ENCODE measurements at places on chromosomes 12 and 14.

DNA sequence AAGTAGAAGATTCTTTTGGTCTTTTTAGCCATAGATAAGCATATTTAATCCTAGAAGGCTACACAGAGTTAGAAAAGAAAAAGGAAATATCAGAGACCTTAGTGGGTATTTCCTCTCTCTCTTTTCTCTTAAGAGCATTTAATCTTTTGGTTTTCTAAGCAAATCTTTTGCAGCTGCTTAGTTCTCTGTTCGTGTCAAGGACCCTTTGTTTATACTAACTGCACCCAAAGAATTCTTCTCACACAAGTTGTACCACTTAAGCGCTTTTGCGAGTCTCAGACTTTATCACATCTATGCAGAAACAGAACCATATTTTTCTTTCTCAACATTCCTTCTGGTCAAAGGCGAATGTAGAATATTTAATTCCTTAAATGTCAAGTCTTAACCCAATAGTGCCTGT lies 17.9 kb upstream of the NID2 start:
- DNase-seq = no peak

DNA sequence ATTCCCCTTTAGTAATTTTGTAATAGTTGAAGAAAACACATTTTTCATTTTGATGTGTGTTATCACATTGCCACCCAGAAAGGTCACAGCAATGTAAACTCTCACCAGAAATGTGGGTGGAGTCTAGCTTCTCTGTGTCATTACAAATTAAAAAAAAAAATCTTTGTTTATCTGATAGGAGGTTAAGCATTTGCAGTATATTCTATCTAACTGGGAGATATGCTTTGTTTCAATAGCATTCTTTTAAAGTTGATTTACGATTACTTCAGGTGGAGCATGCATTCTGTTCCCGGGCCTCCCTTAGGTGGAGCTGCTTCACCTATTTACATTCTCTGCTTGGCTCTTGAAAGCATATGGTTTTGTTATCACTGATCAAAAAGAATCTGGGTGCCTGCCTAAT lies 7.8 kb downstream of the ADIPOR2 start:
- no peak for DNase-seq

DNA sequence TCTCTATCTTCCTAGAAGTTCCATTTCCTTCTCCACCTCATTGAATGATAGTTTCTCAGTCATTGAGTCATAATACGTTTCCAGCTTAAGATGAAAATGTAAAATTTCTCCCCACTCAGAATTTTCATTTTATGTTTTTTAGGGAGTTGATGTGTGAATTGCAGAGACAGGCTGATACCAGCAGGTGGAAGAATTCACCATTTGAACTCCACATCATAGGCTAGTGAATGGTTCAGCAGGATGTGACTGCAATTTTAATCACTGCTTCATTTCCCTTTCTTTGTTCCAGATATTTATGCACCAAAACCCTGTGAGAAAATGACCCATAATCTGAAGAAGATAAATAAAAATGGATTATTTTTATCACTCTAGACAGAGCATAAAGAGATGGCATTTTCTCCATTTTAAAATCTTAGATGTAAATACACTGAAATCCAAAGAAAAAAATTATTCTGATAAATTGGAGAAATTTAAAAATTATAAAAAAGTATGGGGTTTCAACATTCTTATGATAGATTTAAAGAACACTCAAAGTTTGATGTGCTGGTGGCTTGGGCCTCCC lies 10.6 kb upstream of the PYGL start:
- no peak for DNase-seq

GRCh38 chr14:39491134-39491571 lies 58.9 kb upstream of the FBXO33 start:
- DNase-seq = no peak
